Activated CD8-positive, alpha-beta T cell treated with anti-CD3 and anti-CD28 coated beads for 36 hours (primary cell): ENCODE measurements at places on chromosomes 3 and 15.

GRCh38 chr15:51864408-51865056 is 35.1 kb downstream of the TMOD3 start:
- peak; percentile 35 for DNase-seq

GRCh38 chr3:2211568-2211967 is 112.9 kb downstream of the CNTN4 start:
- DNase-seq = no peak

- no peak for DNase-seq
Observed at GRCh38 chr15:98203872-98204660, 243.6 kb downstream of the ARRDC4 start.

DNA sequence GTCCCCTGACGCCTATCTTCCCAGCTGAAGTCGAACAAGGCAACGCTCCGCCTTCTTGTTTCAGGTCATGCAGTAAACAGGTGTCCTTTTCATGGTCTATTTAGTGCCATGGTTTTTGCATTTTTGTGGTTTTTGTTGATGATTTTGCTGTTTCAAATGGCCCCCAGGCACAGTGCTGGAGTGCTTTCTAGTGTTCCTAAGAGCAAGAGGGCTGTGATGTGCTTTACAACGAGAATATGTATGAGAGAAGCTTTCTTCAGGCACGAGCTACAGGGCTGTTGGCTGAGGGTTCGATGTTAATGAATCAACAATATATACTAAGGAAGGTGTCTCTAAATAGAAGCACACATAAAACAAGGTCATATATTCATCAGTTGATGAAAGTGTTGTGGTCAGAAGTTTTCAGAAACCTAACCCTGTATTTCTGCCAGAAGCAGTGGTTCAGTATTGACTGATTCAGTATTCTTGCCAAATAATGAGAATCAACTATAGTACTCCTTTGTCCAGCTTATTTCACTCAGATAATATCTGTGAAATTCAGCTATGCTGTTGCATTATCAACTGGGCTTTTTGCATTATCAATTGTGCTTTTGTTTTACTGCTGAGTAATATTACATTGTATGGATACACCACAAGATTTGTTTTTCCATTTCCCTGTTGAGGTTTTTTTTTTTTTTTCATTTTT is 18.5 kb downstream of the LIMD1 start:
- no peak for DNase-seq

GRCh38 chr15:56045068-56045748 is 51.8 kb upstream of the NEDD4 start:
- no peak for DNase-seq

DNA sequence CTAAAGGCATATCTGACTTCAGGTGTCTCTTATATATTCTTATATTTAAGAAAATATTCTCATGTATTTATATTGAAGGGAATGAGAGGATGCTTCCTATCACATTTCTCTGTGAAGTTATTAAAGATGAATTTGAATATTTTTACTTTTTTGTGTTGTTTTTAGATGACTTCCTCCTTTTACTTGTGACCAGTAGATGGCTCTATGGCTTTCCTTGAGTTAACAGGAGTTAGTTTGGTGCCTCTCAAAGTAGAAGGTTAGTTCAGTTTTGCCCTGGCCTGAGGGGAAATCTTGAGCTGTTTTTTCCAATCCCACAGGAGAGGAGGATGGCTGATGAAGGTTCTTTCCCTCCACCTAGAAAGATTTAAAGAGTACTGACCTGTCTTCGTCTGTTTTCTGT is 80.7 kb downstream of the SQOR start:
- no peak for DNase-seq
